ENCODE measurements at places on chromosomes 13 and 19.

- DNase-seq, result no peak
Measured at GRCh38 chr13:97353927-97354675, 79.9 kb upstream of the RAP2A start.

GRCh38 chr19:1377176-1377964, 6.3 kb upstream of the NDUFS7 start:
- no peak for DNase-seq

DNA sequence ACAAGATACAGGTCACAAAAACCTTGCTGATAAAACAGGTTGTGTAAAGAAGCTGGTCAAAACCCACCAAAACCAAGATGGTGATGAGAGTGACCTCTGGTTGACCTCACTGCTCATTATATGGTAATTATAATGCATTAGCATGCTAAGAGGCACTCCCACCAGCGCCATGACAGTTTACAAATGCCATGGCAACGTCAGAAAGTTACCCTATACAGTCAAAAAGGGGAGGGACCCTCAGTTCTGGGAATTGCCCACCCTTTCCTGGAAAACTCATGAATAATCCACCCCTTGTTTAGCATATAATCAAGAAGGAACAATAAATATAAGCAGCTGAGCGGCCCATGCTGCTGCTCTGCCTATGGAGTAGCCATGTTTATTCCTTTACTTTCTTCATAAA, 434.1 kb downstream of the ZNF536 start:
- DNase-seq, result no peak

- no peak for DNase-seq
Measured at GRCh38 chr13:31722673-31723072, 16.7 kb upstream of the RXFP2 start.

DNA sequence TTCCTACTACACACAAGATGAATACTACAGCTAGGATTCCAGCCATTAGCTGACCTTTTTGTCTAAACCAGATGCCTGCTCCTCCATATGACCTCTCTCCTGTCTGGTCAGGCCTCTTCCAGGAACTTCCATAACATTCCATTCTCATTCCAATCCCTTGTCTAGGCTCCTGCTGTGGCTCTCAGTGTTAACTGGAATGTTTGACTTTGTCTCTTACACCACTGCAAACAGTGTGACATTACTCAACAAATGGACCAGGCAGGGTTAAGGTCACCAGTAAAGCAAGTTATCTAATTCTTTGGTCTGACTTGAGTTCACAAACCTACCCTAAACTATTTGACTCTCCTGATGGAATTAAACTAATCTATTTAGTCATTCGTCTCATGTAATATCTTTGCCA, 2.1 kb upstream of the GPC6 start:
- DNase-seq, result no peak
